ENCODE measurements at places on chromosomes 11 and 22.

GRCh38 chr11:114598461-114598860 lies 2.9 kb upstream of the NXPE4 start:
- DNase-seq: no peak

DNA sequence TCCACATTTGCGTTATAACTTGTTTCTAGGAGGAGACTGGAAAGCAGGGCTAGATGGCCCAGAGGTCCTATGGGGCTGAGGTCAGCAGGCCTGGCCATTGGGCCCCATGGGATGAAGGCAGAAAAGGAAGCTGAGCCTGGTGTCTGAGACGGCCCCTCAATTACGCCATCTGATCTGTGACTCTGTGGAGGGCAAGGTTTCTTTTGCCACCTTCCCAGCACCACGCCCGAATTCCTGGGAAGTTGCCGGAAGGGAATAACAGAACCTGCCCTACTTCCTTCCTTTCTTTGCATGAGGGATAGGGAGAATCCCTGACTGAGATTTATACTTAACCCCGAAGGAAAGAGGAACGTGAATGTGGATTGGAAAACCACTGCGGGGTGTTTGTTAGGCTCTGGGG lies 118.1 kb downstream of the MPPED1 start:
- no peak for DNase-seq

DNA sequence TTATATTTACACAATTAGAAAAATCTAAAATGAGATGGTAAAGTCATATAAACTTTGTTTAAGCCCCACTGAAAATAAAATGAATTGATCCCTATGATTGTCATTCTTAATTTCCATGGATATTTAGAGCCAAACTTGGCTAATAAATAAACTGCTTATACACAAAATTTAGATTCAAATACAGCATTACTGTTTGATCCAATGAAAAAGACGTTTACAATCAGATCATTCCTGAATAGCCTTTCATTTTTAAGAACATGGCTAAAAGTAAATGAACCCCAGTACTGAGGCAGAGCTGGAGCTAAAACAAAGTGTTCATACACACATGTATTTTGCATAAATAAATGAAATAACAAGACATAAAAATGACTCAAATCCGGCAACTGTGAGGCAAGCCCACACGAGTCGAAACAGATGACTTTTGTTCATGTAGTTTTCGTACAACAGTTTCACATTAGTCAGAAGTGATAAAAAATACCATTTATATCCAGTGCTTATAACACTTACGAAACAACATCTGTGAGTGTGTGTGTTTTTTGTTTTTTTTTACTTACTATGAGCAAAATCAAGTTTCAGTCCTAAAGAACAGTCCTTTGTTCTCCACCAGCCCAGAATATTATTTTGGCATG lies 386.5 kb downstream of the SOX6 start:
- DNase-seq: peak; percentile 45

DNA sequence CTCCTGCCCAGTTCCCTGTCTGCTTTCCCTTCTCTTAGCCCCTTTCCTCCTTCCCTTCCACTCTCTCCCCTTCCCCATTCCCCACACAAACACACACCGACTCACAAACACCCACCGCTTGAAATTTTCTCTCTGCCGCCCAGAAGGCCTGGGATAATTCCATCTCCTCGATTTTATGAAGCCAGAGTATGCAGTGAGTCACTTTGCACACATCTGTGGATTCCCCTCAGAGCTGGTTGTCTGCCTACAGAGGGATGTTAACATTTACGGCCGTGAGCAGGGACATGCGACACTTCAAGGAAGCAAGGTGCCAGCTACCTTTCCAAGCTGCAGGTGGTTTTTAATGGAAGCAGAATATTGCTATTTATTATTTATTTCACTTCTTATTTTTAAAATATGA lies 332.0 kb downstream of the TENM4 start:
- DNase-seq: no peak

GRCh38 chr11:61828629-61829407 lies 718 bp downstream of the FADS2 start:
- peak; percentile 40 for DNase-seq

DNA sequence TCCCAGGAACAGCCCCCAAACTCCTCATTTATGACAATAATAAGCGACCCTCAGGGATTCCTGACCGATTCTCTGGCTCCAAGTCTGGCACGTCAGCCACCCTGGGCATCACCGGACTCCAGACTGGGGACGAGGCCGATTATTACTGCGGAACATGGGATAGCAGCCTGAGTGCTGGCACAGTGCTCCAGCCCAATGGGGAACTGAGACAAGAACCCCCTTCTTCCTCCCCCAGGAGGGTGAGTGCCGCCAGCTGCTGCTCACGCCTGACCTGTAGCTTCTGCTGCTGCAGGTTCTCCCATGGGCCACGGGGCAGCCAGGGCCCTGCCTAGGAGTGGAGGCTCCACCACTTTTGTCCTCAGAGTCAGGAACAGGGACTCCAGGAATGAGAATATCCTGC lies 78.2 kb downstream of the VPREB1 start:
- DNase-seq: no peak

DNA sequence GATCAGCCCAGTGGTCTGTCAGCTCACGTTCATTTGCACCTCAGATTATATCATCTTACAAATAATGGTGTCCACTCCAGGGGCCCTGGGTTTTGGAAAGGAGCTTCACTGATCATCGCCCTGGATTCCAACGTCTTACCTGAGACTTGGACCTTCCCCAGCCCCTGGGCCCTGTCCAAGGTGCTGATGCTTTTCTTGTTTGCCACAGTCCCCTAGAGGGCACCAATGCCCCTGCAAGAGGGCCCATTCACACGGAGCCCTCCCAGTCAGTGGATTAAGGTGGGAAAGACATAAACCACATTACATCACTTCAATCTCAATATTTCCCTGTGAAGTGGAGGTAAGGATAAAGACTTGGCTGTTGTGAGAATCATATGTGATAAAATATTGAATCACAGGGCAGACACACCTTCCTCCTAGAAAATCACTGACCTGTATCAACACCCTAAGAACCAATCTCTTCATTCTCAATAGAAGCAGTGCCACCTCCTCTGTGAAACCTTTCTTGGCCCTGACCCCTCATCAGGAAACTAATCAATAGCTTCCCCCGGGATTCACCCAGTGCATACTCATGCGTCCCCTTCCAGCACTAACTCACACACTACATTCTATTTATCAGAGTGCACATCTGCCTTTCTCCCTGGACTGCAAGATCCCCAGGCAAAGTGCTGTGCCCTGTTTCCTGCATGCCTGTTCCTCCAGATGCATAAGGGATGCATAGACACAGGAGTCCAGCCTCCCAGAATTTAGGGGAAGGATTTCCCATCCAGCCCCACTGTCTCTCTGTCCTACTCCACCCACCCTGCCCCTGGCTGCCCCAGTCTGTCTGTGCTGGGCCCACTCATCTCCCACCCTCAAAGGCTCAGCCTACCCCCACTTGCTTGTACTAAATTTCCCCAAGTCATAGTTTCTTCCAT lies 167.0 kb downstream of the BUD13 start:
- DNase-seq: peak; percentile 18

- DNase-seq: peak; percentile 24
Observed at GRCh38 chr11:66157182-66157864, 87.3 kb downstream of the PACS1 start.

GRCh38 chr11:104522650-104523049 lies 358.7 kb upstream of the PDGFD start:
- no peak for DNase-seq

GRCh38 chr22:42962295-42963230 lies 52.4 kb downstream of the PACSIN2 start:
- DNase-seq: peak; percentile 48

DNA sequence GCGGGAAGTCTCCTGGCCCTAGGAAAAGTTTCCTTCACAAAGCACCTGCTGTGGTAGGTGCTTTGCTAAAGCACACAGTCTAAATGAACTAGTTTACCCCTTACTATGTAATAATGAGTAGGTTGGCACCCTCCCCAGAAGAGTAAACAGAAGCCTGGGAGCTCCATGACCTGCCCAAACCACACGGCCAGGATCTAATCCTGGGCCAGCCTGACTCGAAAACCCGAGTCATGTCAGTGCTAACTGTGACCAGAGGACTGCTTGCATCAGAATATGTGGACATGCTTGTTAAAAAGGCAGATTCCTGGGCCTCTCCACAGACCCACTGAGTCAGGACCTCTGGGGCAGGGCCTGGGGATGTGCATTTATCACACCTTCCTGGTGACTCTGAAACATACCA lies 67.7 kb downstream of the PANX1 start:
- DNase-seq: no peak

GRCh38 chr11:74220376-74220775 lies 49.3 kb downstream of the PPME1 start:
- DNase-seq: peak; percentile 9

DNA sequence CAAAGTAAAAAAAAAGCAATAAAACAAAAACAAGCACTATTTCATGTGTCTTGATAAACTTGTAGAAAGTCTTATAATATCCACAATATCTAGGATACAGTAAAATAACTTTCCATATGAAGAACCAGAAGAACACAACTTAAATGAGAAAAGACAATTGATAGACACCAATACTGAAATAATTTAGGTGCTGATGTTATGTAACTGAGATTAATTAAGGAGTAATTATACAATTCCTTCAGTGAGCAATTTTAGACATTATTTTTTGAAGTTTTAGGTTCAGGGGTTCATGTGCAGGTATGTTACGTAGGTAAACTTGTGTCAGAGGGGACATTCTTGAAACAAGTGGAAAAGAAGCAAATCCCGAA lies 88.3 kb upstream of the VPREB1 start:
- DNase-seq: no peak

GRCh38 chr11:34732831-34733230 lies 111.9 kb downstream of the EHF start:
- DNase-seq: no peak

GRCh38 chr11:134069426-134070341 lies 812 bp downstream of the JAM3 start:
- peak; percentile 27 for DNase-seq

DNA sequence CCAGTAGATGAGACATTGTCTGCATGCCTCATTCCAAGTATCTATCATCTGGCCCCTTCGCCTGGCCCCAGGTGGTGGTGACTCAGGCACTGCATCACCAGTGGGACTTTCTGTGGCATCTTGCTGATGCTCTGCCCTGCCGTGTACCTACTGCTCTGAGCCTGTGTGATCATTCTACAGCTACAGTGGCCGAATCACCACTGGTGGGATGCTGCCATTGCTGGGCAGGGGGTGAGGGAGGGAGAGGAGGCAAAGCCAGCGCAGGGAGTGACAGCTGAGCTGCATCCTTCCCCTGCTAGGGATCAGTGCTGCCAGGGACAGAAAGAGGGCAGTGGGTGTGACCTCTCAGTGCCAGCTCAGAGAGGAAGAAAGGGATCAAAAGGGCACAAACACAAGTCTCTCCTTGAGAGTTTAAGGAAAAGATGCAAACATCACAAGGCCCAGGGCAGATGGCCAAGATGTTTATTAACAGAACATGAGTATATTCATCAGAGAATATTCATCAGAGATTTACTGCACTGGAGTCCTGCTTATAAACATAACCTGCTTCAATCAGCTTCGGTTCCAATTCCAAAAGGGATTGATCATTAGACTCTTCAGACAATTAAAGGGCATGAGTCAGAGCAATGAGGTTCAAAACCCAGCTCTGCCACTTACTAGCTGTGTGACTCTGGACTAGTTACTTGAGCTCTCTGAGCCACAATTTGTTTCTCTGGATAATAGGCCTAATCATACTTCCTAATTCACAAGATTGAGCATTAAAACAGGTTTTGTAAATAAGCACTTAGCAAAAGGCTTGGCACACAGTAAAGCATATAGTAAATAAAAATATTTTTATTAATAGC lies 109.8 kb downstream of the NAT10 start:
- DNase-seq: peak; percentile 81

- DNase-seq: no peak
Observed at GRCh38 chr22:18965526-18966421, 29.7 kb upstream of the PRODH start.

GRCh38 chr11:83766932-83767331 lies 480.8 kb upstream of the CCDC90B start:
- DNase-seq: no peak

DNA sequence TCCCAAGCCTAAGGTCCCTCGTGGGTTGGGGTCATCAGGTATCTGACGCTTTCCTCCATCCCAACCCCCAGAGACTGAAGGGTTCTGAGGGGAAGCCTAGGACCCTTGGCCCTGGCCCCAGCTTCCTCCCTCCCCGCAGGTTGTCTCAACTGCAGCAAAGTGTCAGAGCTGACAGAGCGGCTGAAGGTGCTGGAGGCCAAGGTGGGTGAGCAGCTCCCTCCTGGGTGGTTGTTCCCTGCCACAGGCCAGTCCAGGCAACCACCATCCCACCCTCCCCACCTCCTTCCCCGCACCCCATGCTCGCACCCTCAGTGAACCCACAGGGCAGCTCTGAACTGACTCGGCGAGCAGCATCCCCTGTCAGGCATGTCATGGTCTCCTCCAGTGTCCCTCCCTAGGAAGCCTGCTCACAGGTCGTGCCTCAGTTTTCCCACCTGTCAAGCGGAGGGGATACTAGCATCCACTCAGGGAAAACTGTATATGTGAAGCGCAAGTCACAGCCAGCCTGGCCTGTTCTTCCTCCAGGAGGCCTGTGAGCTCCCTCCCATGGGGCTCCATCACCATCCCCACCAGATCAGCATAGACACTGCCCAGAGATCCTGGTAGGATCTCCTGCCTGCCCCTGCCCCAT lies 20.8 kb downstream of the EMID1 start:
- no peak for DNase-seq

GRCh38 chr11:119782739-119783072 lies 53.7 kb upstream of the NECTIN1 start:
- no peak for DNase-seq

DNA sequence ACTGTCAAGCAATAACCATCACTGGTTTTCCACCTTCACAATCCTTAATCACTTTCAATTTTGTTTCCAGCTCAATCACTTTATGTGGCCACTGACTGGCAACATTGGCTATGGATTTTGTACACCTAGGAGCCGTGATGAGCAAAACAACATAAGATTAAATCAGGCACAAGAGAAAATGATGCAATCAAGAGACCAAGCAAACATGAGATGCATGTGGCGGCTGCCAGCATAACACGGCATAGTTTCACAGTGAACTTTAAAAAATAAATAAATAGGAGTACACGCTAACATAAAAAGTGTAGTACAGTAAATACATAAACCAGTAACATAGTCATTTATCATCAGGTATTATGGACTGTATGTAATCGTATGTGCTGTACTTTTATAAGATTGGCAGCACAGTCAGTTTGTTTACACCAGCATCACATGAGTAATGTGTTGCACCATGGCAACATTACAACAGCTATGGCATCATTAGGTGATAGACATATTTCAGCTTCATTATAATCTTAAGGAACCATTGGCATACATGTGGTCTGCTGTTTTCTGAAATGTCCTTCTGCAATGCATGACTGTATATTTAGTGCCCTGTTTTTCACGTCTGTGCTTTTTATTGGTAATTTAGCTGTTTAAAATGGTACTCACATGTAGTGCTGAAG lies 83.3 kb upstream of the PRDM11 start:
- DNase-seq: no peak

- no peak for DNase-seq
Observed at GRCh38 chr11:119747868-119748660, 19.1 kb upstream of the NECTIN1 start.
